Sciatic nerve (tissue), 2 donors: ENCODE measurements at places on chromosomes 11 and 22. TPM values are rescaled to one million over a fixed set of nuclear protein-coding genes. Genes with fewer than 3 reads are reported as not detected.

ADAMTS15 gene
- total RNA-seq = 6.4 TPM

DNA sequence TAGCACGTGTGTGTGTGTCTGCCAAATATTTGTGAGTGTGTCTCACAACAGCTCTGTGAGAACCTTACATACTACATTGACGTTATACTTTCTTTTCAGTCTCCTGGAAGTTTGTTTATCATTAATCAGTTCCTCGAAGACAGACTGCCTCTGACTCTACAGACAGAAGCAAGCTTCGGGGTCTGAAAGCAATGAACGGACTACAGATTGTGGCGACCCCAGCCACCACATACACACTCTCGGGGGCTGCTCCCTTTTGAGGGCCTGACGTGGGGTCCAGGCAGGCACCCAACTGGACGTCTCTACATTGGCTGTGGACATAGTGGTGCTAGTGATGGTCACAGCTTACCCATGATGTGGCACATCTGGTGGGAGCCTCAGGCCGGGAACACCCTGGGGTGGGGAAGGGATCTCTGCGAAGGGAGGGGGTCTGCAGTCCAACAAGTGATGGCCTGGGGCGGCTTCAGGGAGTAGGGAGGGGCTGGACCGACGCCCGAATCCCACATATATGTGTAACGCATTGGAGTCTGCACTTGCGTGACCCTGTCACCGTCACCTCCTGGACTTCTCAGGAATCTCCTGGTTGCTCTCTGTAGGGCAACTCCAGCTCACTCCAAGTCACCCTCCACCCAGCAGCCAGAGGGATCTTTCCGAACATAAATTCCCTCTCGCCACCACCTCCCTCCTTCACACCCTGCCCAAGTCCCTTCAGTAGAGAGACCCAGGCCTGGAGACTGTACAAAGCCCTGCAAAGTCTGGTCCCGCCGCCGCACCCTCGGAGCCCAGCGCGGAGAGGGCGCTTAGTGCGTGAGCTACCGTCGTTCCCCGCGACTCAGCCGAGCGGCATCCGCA is 30.4 kb upstream of the TRIM29 start:
- peak; percentile 66 for DNase-seq

C1QTNF4 gene
- 5.0 TPM for total RNA-seq

DNA sequence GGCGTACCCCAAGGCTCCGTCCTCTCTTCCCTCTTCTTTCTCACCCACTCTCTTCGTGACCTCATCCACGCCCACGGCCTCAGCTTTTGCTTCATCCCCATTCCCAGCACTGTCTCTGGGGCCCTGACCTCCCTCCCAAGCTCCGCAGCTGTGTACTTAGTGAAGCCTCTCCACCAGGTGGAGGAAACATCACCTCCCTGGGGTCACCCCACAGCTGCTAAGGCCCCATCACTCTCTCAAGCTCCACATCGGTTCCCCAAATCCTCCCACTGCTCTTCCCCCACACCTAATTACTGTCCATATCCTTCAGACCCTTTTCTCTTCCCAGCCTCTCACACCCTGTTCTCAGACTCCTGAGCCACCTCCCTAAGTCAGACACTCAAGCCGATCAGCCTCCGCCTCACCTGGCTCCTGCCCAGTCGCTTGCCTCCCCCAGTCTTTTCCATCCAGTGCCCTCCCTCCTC is 7.9 kb upstream of the SYT7 start:
- no peak for DNase-seq

- no peak for DNase-seq
These were observed 50.2 kb upstream of the SLC35C1 start for GRCh38 chr11:45754741-45755140.

GRCh38 chr11:12552692-12553091 is 121.5 kb upstream of the TEAD1 start:
- DNase-seq = no peak

GRCh38 chr22:45318168-45318557 is 8.4 kb downstream of the FAM118A start:
- peak; percentile 88 for DNase-seq

DNA sequence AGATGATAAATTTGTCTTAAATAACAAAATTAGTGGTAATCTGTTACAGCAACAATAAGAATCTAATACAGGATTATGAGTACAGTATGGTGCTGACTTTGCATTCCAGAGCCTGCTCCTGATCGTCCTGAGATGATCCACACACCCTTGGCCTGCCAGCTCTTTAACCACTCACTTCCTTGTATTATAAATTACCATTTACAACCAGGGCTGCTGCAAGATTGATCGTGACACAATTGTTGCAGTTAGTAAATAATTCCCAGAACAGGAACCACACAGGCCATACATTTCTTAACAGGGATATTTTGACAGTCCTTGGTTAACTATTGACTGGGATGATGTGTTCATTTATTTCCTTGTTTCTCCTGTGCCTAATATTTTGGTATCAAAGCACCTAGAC is 3.8 kb upstream of the CBLIF start:
- no peak for DNase-seq

- no peak for DNase-seq
These were observed 431.8 kb upstream of the FAT3 start for GRCh38 chr11:91792779-91793262.
